Chondrocyte (in vitro differentiated cells): ENCODE measurements at places on chromosomes 4 and X. TPM values are rescaled to one million over a fixed set of nuclear protein-coding genes. Genes with fewer than 3 reads are reported as not detected.

Gene ALB
- not detected in 3 replicates for total RNA-seq

GRCh38 chr4:99762728-99763127 is 53.9 kb upstream of the DAPP1 start:
- DNase-seq: no peak

- no peak for DNase-seq
These were observed 138.4 kb downstream of the LDB2 start for GRCh38 chr4:16759931-16760582.

- no peak for DNase-seq
These were observed 108.4 kb downstream of the DOCK11 start for GRCh38 chrX:118603981-118604380.

Gene CXorf38
- total RNA-seq: 9.5 to 12.1 TPM (median 9.7 TPM) in 3 replicates

Gene CYBB
- total RNA-seq: not detected in 3 replicates

Gene ADH1B
- total RNA-seq: 0.31 to 1.2 TPM (median 0.69 TPM) in 3 replicates

Gene MAGEA9B
- not detected in 3 replicates for total RNA-seq

DNA sequence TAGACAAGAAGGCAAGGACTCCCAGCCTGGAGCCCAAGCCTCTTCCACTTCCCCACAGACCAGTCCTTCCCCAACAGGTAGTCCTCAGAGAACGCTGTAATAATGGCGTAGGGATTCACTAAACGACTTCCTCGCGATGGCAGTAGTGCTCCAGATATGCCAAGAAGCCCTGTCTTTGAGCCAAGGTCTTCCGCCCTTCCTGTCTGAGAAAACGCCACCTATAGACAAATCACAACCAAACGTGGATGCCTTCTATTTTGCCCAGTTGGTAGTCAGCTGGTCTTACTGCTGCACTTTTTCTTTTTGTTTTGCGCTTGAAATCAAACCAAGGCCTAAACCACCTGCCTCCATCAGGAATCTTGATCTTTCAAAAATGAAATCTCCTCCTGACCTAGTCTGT is 203.3 kb downstream of the OR13H1 start:
- DNase-seq: no peak

DNA sequence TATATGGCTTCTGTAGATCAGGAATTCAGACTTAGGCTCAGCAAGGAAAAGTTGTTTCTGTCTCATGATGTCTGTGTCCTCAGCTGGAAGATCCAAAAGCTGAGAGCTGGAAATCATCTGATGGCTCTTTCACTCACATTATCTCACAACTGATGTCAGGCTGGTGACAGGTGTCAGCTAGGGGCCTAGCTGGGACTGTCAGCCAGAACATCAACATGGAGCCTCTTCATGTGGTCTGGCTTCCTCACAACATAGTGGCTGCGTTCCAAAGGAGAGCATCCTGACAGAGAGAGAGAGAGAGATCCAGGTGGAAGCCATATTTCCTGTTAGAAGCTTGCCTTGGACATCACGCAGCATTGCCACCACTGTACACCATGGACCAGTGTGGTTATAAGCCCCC is 10.6 kb upstream of the INTS6L start:
- DNase-seq: no peak

DNA sequence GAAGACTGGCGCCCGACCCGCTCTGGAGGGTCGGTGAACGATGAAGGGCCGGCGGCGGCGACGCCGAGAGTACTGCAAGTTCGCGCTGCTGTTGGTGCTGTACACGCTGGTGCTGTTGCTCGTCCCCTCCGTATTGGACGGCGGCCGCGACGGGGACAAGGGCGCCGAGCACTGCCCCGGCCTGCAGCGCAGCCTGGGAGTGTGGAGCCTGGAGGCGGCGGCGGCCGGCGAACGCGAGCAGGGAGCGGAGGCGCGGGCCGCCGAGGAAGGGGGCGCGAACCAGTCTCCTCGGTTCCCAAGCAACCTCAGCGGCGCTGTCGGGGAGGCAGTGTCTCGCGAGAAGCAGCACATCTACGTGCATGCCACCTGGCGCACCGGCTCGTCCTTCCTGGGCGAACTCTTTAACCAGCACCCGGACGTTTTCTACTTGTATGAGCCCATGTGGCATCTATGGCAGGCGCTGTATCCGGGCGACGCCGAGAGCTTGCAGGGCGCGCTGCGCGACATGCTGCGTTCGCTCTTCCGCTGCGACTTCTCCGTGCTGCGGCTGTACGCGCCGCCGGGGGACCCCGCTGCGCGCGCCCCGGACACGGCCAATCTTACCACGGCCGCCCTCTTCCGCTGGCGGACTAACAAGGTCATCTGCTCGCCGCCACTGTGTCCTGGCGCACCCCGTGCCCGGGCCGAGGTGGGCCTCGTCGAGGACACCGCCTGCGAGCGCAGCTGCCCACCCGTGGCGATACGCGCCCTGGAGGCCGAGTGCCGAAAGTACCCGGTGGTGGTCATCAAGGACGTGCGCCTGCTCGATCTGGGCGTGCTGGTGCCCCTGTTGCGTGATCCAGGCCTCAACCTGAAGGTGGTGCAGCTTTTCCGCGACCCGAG is 568 bp downstream of the CHST7 start:
- peak; percentile 95 for DNase-seq

Gene SLC9A7
- total RNA-seq: 4.2 to 6.1 TPM (median 5.4 TPM) in 3 replicates
